Hematopoietic multipotent progenitor cell treated with erythropoietin and hydrocortisone succinate and interleukin-3 and kit ligand, for 6 days (in vitro differentiated cells): ENCODE measurements at places on chromosomes 3 and 15.

DNA sequence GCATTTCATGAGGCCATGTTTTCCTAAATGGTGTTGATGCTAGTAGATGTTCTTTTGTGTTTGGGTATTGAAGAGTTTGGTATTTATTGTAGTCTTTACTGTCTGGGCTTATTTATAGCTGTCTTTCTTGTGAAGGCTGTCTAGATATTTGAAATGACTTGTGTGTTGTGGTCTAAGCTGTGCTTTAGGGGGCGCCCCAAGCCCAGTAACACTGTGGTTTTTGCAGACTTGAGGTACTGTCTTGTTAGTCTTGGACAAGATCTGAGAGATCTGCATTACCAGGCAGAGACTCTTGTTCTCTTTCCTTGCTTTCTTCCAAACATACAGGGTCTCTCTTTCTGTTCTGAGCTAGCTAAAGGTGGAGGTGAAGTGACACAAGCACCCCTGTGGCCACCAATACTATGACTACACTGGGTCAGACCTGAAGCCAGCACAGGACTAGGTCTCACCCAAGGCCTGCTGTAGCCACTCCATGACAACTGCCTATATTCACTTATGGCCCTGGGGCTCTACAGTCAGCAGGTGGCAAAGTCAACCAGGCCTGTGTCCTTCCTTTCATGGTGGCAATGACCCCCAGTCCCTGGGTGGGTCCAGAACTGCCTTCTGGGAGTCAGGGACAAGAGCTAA lies 152.1 kb upstream of the TBC1D5 start:
- peak; percentile 82 for DNase-seq

DNA sequence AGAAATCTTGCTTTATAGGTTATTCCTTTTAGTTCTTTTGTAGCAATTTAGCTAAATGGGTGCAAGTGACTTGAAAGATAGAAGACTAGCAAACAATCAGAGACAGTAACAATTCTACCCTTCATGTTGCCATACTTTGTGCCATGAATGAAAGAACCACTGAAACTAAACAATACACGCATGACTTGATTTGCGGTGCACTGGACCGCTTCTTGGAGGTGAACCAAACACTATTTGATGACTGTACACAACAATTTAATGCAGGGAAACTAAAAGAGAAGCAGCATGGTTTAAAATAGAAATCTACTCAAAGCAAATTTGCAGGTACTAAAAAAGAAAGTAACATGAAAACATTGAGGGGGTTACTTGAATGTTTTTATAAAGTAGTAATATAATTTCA lies 331.0 kb upstream of the RARB start:
- DNase-seq, result no peak

- DNase-seq, result peak; percentile 48
Observed at GRCh38 chr3:179464323-179465092, 13.2 kb upstream of the GNB4 start.

DNA sequence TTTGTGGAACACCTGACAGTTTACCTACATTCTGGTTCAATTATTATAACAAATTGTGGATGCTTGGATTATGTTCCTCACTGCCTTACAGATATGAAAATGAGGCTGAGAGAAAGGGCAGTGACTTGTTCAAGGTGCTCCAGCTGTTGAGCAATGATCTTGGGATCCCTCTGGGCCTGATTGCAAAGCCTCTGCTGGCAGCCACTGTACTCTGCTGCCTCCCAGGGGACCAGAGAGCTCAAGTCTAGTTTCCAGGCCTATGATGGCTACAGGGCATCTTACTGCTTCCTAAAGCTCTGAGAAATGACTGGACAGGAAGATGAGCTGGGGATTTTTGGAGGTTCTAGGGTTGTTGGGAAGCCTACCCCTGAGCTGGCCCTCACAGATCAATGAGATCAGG lies 2.3 kb upstream of the SHC4 start:
- peak; percentile 54 for DNase-seq

GRCh38 chr3:137071104-137071503 lies 113.3 kb downstream of the IL20RB start:
- peak; percentile 4 for DNase-seq

GRCh38 chr15:87481126-87481525 lies 775.4 kb downstream of the NTRK3 start:
- DNase-seq, result no peak
